Activated T-cell treated with anti-CD3 and anti-CD28 coated beads, Interleukin-2, amount 50 U/mL, for 72 hours (primary cell): ENCODE measurements at places on chromosomes 1 and 21.
A peak's percentile ranks its signal among the peaks of the same experiment; 100 is the strongest.

DNA sequence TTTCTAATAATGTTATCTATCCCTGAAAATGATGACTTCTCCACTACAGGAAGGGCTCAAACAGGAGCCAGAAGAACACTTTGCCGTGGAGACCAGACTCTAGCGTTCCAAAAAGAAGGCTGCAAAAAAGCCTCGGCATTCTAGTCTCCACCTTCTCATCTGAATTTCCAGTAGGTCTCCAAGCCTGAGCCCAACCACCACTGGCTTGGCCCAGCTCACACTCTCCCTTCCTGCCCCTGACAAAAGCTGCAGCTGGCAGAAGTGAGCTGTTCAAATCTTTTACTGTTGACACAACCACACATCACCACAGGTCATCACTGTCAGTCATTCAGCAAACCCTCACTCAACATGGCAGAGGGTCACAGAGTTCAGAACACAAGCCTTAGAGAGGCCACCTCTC lies 69.3 kb downstream of the CAMK2N1 start:
- DNase-seq = no peak

GRCh38 chr21:26140164-26140579 lies 30.4 kb downstream of the APP start:
- DNase-seq = no peak

DNA sequence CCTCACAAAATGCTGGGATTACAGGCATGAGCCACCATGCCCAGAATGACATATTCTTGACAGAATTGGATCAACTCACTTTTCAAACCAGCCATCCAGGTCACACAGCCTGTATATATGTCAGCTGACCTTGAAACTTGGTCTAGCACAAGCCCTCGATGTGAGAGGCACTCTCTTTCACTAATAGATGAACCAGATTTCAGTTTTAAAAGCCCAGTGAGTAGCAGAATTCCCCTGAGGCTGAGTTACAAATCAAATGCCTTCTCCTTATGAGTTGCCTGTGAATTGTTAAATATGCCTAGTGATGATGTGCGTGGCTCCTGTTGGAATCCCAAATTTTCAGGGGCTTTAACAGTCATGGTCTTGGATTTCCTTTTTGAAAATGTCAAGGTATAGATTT lies 88.7 kb downstream of the CD247 start:
- no peak for DNase-seq

GRCh38 chr1:185568155-185569123 lies 165.8 kb upstream of the HMCN1 start:
- no peak for DNase-seq

DNA sequence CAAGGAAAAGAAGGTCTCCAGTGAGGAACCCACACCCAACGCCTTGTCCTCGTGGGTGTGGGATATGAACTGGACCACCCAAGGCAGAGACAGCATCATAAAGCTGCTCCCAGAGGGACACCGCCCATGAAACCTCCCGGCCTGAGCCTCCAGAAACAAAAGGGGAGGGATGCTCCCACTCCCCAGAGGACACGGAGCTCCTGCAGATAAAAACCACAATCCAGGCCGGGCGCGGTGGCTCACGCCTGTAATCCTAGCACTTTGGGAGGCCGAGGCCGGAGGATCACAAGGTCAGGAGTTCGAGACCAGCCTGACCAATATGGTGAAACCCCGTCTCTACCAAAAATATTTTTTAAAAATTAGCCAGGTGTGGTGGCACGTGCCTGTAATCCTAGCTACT lies 66.4 kb downstream of the CHD5 start:
- DNase-seq = no peak

DNA sequence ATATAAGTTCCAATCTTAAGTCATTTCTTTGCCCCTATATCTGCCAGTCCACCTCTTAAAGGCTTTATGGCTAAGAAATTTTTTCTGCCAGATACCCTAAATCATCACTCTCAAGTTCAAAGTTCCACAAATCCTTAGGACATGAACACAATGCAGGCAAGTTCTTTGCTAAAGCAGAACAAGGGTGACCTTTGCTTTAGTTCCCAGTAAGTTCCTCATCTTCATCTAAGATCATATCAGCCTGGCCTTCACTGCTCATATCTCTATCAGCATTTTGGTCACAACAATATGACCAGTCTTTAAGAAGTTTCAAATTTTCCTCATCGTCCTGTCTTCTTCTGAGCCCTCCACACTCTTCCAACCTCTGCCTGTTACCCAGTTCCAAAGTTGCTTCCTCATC lies 402.2 kb upstream of the RUNX1 start:
- no peak for DNase-seq

- DNase-seq = no peak
Measured at GRCh38 chr21:45859041-45859761, 122.4 kb upstream of the COL6A1 start.

GRCh38 chr1:33849211-33849610 lies 14.7 kb upstream of the HMGB4 start:
- DNase-seq = no peak

DNA sequence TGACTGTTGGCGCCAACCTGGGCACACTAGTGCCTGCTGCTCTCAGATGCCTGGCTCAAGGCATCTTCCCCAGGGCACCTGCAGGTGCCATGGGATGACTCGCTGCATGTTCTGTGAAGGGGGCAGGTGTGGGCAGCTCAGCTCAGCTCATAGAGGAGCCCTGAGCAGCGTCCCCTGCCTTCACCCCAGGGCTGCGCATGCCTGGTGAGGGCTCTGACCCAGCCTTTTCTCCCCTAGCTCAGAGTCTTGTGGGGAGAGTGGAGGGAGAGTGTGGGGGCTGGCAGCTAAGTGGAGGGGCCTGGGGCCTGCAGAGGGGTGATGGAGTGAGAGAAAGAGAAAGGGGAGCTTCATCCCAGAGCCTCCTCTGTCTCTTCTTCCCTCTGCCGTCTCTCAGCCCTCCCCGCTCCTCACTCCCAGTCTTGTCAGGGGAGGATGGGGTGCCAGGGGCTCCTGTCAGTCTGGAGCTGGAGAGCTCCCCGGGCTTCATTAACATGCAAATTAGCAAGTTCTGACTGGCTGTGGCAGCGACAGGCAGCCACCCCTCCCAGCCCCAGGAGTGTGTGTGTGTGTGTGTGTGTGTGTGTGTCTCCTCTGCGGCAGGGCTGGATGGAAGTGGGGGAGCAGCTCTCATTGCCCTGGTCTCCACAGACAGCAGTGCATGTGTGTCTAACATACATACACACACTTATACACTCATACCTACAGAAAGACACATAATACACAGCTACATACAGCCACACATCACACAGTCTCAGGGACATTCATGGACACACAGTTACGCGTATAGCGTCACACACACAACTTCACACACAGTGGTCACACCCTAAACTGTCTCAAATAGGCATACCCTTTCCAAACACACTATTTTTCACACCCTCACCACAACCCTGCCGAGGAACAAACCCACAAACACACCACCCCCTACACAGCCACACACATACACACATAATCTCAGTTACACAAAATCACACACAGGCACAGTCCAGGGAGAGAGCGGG lies 34.0 kb downstream of the FOXO6 start:
- no peak for DNase-seq

DNA sequence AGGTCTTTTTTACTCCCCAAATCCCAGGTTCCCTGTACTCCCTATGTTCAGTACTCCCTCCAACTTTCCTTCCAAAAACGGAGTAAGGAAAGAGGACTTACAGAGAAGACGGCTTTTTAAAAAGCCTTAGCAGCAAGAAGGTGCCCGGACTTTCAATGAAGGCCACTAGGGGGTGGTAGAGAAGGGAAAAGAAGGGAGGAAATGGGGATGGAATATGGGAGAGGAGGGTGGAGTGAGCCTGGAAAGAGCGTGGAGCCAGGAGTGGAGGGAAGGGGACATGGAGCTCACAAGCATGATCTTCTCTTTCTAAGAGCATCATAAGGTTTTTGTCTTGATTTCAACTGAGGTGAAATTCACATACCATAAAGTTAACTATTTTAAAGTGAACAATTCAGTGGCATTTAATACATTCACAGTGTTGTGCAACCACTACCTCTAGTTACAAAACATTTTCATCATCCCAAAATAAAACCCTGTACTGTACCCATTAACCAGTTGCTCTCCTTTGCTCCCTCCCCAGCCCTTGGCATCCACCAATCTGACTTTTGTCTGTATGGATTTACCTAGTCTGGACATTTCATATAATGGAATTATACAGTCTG lies 129.9 kb downstream of the ZNF281 start:
- DNase-seq = peak; percentile 33

GRCh38 chr1:5492846-5493245 lies 499.4 kb downstream of the NPHP4 start:
- no peak for DNase-seq

- no peak for DNase-seq
Measured at GRCh38 chr1:24801176-24801575, 55.9 kb downstream of the CLIC4 start.
